ENCODE measurements at places on chromosomes 2 and 18.

- no peak for DNase-seq
These were observed 157.8 kb upstream of the HDAC4 start for GRCh38 chr2:239558661-239559060.

- DNase-seq, result no peak
These were observed 162.8 kb downstream of the SMAD2 start for GRCh38 chr18:47767699-47768098.

GRCh38 chr2:10614124-10614523 is 75.7 kb downstream of the NOL10 start:
- DNase-seq, result no peak

DNA sequence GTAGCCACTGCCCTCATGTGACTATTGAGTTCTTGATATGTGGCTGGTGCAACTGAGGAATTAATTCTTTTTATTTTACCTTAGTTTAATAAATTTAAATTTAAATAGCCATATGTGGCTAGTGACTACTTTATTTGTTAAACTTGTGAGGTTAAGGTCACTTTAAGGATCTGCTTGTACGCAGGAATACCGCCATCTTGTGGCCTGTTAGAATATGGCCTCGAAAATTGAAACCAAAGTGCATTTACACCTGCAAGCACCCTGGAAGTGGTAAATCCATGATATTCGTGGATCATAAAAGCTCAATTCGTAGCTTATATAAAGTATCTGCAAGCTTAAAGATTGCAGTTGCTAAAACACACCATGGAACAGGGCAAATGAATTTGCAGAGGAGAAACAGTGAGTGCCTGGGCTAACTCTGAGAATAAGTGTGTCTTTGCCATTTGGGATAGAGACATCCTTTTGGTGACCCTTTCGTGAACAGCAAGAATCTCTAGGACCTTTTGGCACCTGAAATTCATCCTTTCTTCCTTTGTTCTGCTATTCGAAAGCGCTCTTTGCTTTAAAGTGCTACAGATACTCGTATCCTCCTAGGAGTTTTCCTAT is 59.9 kb upstream of the REG3A start:
- no peak for DNase-seq

- no peak for DNase-seq
These were observed 65.5 kb upstream of the SIX2 start for GRCh38 chr2:45074713-45075112.

- DNase-seq, result no peak
These were observed 74.7 kb upstream of the RAB6C start for GRCh38 chr2:129904532-129905446.

DNA sequence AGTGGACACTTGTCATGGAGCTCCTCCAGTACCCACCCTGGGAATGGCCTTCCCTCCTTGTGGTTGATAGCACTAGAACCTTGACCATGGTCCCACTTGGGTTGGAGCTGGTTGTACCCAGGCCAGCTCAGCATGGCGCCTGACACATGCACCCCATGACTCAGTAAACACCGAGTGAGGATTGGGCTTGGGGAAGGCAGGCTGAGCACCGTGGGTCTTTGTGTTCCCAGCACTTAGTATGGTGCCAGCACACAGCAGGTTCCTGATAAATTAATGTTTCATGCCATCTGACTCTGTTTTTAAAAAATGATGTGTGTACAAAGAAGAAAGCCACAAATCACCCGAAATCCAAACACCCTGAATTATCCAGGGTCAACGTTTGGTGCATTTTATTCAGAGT is 69.8 kb downstream of the CIB4 start:
- DNase-seq, result peak; percentile 16

GRCh38 chr2:144706647-144707046 is 186.7 kb upstream of the ZEB2 start:
- no peak for DNase-seq

- DNase-seq, result no peak
These were observed 39.0 kb upstream of the NEDD4L start for GRCh38 chr18:58005011-58005410.

- DNase-seq, result no peak
These were observed 140.5 kb upstream of the WDSUB1 start for GRCh38 chr2:159427048-159427447.

DNA sequence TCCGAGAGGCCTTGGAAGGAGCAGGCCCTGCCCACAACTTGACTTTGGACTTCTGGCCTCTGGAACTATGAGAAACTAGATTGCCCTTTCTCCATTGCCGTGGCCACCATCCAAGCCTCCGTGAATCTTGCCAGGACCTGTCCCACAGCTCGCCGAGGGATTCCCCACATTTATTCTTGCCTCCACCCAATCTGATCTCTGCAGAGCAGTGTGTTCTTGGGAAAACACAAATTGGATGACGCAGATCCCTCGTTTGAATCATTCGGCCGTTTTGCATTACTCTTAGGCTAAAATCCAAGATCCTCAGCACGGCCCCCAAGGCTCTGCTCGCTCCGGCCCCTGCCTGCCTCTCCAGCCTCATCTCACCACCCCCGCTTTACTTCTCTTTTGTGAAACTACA is 364.2 kb downstream of the ZNF516 start:
- peak; percentile 52 for DNase-seq

DNA sequence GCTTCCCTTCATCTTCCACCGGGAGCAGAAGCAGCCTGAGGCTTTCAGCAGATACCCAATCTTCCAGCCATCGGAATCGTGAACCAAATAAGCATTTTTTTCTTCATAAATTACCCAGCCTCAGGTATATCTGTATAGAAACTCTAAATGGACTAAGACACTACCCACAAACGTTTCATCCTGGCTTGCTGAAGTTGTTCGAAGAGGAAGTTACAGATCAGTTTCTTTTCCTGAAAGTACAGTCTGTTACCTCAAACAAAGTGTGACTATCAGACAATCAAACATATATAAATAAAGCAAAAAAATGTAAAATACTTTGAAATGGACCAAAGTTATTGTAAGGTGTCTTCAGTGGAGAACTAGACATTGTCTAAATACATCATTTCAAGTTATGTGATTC is 97.9 kb downstream of the MREG start:
- DNase-seq, result no peak

GRCh38 chr2:213862407-213863076 is 548.3 kb upstream of the VWC2L start:
- DNase-seq, result no peak

- DNase-seq, result no peak
These were observed 627.7 kb upstream of the CDH2 start for GRCh38 chr18:28804512-28805202.

GRCh38 chr2:52391621-52392020 is 1359.7 kb upstream of the NRXN1 start:
- DNase-seq, result no peak

GRCh38 chr2:113041871-113042270 is 10.8 kb downstream of the IL36B start:
- no peak for DNase-seq

DNA sequence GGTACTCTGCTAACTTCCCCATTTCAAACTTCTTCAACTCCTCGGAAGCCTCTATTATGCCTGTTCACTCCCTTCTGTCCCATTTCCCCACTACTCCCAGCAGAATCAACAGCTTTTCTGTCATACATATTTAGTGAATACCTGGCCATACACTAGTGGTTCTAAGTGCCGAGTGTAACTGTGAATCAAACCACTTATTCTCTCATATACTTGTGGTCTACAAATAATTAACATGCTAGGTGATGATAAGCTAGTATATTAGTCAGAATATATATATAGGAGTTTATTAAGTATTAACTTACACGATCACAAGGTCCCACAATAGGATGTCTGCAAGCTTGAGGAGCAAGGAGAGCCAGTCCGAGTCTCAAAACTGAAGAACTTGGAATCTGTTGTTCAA is 150.7 kb downstream of the CCDC102B start:
- no peak for DNase-seq

DNA sequence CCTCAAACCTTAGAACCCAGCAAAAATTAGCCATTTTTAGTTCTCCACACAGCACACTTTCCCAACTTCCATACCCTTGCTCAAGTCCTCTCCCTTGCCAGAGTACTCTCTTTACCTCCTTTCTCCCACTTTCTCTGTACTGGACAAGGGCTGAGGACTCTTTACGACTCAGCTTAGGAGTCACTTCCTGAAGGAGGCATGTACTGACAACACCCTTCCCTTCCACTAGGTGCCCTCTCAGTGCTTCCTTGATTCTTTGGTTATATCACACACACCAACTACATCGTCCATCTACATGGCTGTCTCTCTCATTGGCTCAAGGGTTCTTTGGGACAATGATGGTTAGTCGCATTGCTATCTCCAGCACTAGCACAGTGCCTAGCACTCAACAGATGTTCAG is 5.2 kb upstream of the C18orf63 start:
- DNase-seq, result no peak

- DNase-seq, result no peak
These were observed 789.7 kb upstream of the RAB6C start for GRCh38 chr2:129189617-129190319.

- DNase-seq, result no peak
These were observed 460.4 kb upstream of the ZNF804A start for GRCh38 chr2:184137955-184138354.

DNA sequence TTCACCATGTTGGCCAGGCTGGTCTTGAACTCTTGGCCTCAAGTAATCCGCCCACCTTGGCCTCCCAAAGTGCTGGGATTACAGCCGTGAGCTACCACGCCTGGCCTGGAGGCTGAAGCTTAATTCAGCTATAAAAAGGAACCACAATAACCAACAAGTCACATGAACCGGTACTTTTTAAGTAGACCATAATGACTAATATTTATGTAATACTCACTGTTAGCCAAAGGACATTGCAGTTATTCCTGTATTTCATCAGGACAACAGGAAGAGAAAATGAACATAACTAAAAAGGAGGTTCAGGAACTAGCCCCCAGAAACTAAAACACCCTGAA is 49.0 kb upstream of the TMEM87B start:
- no peak for DNase-seq

DNA sequence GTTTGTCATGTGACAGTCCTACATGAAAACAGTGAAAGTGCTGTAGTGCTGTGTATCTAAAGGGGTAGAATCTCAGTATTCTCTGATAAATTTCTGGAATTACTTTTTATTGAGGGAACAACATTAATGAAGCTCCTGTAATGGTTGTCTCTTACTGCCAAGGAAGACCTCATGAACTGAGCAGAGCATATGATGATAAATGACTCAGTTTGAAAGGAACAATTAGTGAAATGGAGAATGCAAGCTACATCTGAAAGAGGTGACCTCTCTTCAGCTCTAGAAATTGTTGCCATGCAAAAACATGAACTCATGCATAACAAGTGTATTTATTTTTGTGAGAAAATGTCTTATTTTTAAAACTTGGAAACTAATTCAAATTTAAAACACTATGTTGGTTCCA is 93.6 kb downstream of the SCN9A start:
- DNase-seq, result no peak

- DNase-seq, result no peak
These were observed 152.2 kb downstream of the SMAD7 start for GRCh38 chr18:48798334-48799245.

- DNase-seq, result no peak
These were observed 53.0 kb downstream of the POLR1A start for GRCh38 chr2:86052676-86053075.

DNA sequence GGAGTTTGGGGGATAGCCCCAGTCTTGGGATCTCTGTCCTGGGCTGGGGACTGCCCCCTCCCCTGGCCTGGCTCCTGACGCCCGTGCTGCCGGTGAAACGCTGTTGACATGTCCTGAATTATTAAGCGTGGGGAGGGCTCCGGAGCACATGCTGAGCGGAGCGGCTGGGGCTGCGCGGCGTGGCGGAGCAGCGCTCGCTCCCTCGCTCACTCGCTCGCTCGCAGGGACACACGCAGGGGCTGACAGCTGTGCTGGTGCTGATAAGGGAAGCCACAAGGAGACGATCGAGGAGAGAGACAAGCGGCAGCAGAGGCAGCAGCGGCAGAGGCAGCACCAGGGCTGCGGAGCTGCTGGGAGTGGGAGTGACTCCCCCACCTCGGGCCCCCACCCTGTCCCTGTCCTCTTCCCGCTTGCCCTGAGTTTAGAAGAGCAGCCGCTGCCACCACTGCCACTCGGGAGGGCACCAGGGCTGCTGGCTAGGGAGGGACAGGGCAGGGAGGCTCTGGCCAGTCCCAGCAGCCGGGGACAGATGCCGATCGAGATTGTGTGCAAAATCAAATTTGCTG is at the start of gene ASIC4:
TSS of gene ASIC4 (plus strand) at position 287 of the 566 bp plus-strand sequence. CDS start at position 530, 243 bp downstream.
- no peak for DNase-seq

GRCh38 chr2:187447336-187447735 is 716 bp downstream of the CALCRL start:
- DNase-seq, result no peak

Data from left hindlimb (tissue), 1 donor.